ENCODE measurements at places on chromosomes 2 and 18. TPM values are rescaled to one million over a fixed set of nuclear protein-coding genes. Genes with fewer than 3 reads are reported as not detected.

PJVK gene
- total RNA-seq, result 2.5 TPM

DYNAP gene
- total RNA-seq, result not detected

NTSR2 gene
- not detected for total RNA-seq

PPP1R1C gene
- total RNA-seq, result 0.29 TPM

SOWAHC gene
- 17.7 TPM for total RNA-seq

CDH7 gene
- total RNA-seq, result not detected

NMUR1 gene
- total RNA-seq, result under 0.01 TPM

TUBB8B gene
- not detected for total RNA-seq

RAX gene
- total RNA-seq, result not detected

SOX11 gene
- 0.59 TPM for total RNA-seq

HTR2B gene
- 5.3 TPM for total RNA-seq

CD8B2 gene
- total RNA-seq, result not detected

CCBE1 gene
- 53.0 TPM for total RNA-seq

IL1RL2 gene
- 1.2 TPM for total RNA-seq

CNDP2 gene
- total RNA-seq, result 27.7 TPM

LOXHD1 gene
- not detected for total RNA-seq

RIT2 gene
- total RNA-seq, result not detected

CFC1 gene
- total RNA-seq, result not detected

RGPD3 gene
- total RNA-seq, result 0.59 TPM

TOGARAM2 gene
- total RNA-seq, result 0.72 TPM

All from osteoblast (primary cell).